ENCODE measurements at places on chromosomes 2 and 18. TPM values are rescaled to one million over a fixed set of nuclear protein-coding genes. Genes with fewer than 3 reads are reported as not detected.

- no peak for ATAC-seq
Observed at GRCh38 chr2:181823405-181823804, 68.1 kb upstream of the ITPRID2 start.

DNA sequence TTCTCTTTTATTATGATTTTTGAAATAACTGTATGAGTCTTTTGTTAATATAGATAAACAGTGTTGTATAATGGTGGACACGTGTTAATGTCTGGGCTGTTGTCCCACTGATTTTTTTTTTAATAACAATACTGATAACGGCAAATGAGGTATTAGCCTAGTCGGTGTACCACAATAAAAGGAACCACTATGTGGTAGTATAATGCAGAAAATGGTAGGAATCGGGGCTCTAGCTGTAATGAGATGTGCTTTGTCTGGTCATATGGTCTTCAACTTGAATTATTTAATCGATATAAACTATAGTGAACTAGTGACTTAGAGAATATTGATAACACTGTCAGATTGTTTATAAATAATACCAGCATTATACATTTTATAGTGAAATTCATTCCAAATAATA lies 517.9 kb upstream of the SPHKAP start:
- ATAC-seq = peak; percentile 60

GRCh38 chr2:69309351-69310110 lies 77.5 kb downstream of the GFPT1 start:
- no peak for ATAC-seq

- no peak for ATAC-seq
Observed at GRCh38 chr18:32891130-32891529, 118.3 kb upstream of the KLHL14 start.

DNA sequence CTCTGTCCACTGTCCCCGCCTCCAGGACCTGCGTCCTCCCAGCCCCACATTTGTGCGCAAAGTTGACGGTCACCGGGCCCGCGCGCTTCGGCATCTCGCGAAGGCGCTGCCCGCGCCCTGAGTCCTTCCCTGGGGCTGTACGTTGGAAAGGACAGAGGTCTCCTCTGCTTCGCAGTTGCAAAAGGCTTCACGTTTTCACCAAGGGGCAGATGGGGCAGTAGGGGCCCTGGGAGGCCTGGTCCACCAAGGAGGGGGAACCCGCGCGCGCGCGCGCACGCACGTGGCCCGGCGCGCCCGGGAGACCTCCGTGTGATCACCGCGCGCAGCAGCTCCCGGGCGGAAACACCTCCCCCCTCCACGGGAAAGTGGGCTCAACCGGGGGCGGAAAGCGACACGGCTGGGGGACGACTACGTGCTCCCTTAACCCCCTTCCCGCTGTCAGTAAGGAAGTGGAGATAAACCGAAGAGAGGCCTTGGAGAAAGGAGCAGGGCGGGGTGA lies 21.9 kb downstream of the TEX44 start:
- ATAC-seq = no peak

DNA sequence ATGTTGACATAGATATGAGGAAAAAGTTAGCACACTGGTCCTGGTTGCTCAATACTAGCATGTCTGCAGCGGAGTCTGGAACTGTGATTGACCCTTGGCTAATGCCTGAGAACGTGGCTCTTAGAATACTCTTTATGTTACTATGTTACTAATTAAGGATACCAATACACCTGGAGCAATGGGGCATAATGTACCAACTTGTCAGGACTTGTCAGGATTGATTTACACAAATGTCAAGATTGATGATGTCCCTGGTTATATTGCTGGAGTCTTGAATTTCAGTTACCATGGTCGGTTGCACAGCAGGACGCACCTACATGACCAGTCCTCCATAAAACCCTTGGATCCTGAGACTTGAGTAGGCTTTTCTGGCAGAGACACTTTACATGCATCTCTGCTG lies 810.9 kb downstream of the CPS1 start:
- no peak for ATAC-seq

DNA sequence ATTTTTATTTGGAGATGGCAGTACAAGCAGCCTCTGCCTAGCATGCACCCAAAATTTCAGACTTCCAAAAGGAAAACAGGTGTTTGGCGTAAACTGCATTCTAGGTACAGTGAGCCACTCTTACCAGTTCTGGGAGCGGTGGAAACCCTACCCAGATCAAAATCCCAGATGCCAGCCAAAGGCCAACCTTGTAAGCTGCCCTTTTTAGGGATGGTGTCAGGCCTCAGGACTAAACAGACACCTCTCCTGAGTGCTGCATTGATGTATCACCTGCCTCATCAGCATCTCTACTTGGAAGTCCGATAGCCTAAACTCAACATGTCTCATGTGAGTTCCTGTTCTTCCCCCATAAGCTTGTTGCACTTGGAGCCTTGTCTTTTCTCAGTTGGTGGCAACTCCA lies 104.0 kb downstream of the MAP4K4 start:
- no peak for ATAC-seq

GRCh38 chr2:170142502-170142901 lies 35.4 kb upstream of the MYO3B start:
- ATAC-seq = no peak

DNA sequence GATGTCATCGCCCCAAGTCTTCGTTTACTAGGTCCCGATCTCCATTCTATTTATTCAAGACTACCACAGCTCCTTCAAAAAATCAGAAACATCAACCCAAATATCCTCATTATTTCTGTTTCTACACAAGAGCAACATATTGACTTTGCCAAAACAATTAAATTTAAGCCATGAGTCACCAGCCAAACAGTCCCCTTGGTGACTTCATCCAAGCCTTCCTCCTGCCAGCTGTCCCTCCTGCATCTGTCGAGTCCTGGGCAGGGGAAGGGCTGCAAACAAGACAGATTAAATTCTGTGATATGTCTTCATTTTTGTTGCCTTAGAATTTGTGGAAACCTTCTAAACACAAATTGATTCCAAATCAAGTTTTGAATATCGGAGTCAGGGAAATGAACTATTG lies 110.3 kb downstream of the SP3 start:
- ATAC-seq = no peak

GRCh38 chr2:162267496-162267895 lies 24.3 kb upstream of the FAP start:
- ATAC-seq = no peak

DNA sequence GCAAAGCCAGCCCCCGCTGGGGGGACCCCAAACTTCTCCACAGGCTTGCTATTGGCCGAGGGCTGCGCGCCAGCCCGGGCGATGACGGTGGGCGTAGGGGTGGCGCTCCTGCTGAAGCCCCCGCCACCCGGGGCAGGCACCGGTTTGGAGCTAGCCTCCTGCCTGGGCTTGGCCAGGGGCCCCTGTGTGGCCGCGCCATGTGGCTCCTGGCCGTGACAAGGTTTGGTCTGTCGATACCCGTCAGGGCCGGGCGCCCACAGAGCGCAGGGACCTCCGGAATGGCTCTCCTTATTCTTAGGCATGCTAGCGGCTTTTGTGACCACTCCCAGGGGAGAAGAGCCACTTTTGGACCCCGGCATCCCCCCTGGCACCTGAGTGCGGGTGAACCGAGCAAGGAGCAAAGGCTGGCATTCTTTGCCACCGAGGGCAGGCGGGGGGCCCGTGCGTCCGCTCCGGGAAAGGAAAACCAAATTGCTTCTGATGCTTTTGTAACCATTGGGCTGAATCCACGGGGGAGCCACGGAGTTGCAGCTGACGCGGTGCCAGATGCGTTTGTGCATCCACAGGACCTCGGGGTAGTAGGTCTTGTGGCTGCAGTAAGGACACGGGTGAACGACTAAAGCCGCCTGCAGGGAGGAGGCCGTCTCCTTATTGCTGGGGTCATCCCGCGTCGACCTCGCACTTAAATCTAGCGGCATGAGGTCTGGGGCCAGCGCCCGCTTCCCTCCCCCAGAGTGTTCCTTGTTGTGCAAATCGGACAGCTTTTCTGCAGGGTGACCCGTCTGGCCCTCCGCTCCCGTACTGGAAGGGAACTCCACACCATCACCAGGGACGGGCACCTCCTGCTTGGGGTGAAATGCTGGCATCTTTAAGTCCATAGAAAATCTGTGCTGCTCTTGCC lies 115.6 kb downstream of the ZNF516 start:
- ATAC-seq = no peak

DNA sequence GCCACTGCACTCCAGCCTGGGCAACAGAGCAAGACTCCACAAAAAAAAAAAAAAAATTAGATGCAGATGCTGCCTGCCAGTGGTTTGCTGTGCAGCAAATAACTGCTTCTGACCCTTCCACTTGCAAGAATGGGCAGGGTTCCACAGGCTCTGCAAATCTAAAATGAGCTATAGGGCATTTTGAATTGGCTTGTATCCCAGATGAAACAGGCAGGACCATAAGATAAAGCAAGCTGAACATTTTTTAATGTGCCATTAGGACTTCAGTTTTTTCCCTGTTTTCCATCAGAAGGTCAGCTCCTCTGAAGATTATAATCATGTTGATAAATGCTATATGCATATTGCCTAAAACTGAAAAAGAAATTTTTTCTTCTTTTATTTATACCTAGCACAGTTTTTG lies 15.7 kb upstream of the FZD7 start:
- no peak for ATAC-seq

DNA sequence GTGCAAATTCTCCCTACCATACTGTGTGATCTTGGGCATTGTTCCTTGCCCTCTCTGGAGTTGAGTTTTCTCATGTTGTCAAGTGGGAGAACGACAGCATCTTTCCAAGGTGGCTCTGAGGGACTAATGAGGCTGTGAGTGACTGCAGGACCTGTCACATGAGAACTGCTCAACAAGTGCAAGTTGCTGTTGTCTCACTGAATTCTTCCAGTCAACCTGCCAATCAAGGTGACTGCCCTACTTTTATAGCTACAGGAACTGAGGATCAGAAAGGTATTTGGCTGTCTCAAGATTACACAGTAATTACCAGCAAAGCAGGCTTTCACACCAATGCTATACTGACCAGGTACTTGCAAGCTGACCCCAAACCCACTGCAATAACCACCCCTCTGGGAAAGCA lies 137.6 kb downstream of the MTCL1 start:
- no peak for ATAC-seq

GRCh38 chr2:8524823-8525222 lies 157.0 kb upstream of the ID2 start:
- ATAC-seq = no peak

- no peak for ATAC-seq
Observed at GRCh38 chr18:44093253-44093652, 587.4 kb upstream of the SETBP1 start.

DNA sequence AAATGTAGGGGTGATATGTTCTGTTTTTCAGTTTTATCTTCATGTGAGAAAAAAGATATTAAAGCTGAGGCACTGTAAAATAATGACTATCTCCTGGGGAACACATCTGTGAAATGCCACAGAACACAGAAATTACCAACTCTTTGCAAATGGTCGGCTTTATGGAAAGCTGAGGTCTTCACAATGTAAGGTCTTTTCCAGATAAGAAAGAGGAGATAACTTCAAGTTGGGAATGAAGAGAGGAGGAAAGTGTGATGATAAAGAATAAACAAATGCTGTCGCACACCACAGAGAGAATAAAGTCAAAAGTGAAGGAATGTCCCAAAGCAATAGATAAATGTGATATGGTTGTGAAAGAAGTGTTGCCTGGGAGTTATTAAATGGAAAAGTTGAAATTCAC lies 1.2 kb upstream of the ALPK2 start:
- ATAC-seq = no peak

DNA sequence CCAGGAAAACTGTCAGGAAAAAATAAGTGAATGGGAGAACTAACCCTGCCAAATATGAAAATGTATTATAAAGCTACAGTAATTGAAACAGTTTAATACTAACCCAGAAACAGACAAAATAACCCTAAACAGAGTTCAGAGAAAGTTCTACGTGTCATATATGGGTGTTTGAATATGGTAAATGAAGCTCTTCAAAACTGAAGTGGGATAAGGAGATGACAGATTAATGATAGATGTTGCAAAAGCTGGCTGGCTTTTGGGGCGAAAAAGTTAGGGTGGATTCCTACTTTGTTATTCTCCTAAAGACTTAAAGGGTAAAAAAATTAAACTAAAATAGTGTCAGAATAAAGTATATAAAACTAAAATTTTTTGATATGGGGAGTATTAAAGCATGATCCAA lies 101.8 kb upstream of the ARL5A start:
- ATAC-seq = no peak

- peak; percentile 52 for ATAC-seq
Observed at GRCh38 chr18:73979742-73980141, 167.9 kb downstream of the FBXO15 start.

The CCDC178 gene
- total RNA-seq = 0.09 TPM

The GULP1 gene
- 59.3 TPM for total RNA-seq

The DSG1 gene
- 0.44 TPM for total RNA-seq

The NAB1 gene
- total RNA-seq = 18.9 TPM

The SMYD5 gene
- total RNA-seq = 31.0 TPM

The PARD6G gene
- 6.9 TPM for total RNA-seq

The LYPD6B gene
- total RNA-seq = 0.68 TPM

The CFAP65 gene
- total RNA-seq = 2.0 TPM
